ENCODE measurements at places on chromosomes 2 and 18. TPM values are rescaled to one million over a fixed set of nuclear protein-coding genes. Genes with fewer than 3 reads are reported as not detected.

DNA sequence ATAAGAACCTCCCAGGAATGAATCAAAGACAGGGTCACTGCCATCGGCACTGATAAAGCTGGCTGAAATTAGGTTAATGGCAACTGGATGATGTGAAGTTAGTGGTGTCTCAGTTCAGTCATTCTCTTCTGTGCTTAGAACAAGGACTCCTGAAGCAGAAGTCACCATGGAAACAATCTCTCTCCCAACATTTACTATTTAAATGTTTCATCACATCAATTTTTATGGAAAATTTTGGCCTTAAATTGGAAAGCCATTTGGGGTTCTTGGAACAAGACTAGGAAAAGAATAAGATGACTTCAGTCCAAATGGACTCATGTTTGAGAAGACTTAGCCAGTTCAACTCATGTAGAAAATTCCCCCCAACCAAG, 15.5 kb upstream of the ARL5A start:
- no peak for DNase-seq

DNA sequence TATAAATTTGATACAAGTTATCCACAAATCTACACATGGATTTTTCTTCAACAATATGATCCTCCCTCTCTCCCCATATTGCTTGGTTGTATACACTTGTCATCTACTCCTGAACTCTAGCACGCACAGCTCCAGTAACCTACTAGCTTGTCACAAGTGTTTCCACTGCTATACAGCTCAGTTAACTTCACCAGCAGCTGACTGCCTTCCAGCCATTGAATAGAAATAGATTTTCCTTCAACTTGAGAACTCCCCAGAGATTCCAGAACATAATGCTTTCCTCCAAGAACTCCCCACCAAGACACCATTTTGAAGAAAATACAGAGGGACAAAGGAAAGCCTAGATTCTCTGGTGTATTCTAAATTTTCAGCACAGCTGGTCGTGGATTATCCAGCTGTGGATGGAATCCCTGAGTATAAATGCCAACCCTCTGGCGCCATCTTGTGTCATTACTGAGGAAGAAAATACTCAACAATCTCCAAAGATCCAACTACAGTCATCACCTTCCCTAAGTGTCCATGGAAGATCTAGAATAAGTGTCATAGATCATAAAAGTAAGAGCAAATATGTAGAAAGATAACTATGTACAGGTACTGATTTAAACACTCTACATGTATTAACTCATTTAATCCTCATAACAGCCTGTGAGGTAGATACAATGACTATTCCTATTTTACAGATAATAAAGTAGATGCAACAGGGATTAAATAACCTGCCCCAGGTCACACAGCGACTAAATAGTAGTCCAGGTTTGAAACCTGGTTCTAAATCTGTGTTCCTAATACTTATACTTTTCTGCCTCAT, 156.7 kb downstream of the ARHGAP28 start:
- DNase-seq: peak; percentile 58

DNA sequence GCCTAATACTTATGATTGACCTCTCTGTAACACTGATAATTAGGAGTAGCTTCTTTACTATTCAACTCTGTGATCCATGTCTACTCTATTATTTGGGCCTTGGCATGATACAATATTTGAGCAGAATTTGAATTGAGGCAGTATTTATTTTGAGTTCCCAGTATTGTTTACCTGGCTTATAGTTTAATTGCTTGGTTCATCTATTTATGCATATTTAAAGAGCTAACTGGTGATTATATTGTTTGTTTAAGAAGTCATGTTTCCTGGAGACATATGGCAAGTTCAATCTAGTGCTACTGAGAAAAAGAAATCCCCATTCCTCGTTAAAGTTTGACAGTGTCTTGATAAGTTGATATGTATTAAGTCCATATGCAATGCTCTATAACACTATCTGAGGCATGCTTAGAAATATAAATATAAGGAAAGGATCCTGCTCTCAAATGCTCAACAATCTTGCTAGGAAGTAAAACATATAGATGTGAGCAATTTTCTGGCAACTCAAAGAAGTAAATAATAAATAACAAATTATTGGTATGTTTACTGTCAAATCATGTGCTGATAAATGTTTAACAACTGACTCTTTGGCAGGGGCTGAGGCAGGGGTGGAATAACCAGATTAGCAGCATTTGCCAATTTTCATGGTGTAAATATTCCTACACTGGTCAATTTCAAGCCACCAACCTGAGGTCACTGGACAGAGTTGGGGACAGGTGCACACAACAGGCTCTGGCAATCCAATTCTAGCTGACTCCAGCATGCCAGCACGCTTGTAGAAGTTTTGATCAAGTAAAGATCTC, 430.2 kb upstream of the PIK3C3 start:
- no peak for DNase-seq

DNA sequence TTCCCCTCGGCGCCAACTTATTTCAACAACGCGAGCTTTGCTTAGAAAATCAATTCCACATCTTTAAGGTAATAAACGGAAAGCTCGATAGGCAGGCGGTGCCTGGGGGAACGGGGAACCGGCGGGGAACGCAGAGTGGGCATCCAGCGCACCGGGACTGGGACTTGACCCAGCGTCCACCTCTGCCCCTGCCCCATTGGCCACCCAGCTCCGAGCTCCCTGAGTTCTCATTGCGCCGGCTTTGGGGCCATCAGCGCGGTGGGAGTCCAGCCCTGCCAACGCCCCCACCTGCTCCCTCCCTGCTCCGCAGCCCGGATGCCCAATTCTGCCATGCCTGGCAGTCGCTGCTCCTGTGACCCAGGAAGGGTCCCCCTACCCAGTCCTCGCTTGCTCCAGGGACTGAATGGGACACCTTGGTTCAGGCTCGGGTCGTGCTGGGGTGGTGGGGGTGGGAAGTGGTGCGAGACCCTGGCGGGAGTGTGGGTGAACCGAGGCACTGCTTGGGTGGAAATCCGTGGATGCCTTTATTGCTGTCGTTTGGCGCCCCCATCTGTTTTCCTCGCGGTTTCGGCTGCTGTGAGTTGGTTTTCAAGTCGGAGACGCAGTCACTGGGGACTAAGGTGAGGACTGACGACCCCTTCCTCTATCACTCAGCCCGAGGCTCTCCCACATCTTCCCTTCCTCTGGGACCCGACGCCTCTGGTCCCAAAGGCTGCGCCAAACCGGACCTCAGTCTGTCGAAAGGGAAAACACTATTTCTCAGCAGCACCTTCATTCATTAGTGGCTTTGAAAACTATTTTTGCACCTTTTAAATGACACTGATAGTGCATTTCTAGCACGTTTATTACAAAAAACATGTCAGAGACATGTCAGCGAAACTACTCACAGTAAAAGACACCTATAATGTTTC, 2.4 kb upstream of the EVX2 start:
- DNase-seq: no peak

GRCh38 chr2:128311755-128312341, 6.8 kb downstream of the HS6ST1 start:
- DNase-seq: no peak

DNA sequence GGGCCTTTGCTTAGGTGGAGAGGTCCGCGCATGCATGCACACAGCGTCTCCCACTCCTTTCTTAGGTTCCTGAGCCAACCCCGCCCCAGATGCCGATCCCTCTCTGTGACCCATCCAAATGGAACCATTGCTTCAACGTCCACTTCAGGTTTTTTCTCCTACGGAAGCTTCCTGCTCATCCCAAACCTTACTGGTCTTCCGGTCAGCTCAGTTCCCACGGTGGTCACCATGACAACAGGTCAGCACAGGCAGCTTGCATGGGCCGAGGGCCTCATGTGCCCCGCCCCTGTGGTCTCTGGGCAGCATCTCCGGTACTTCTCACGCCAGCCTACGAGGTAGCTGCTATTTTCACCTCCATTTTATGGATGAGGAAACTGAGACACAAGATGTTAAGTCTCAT, 163.7 kb downstream of the SOCS6 start:
- no peak for DNase-seq

GRCh38 chr18:6219116-6219717, 195.5 kb downstream of the L3MBTL4 start:
- DNase-seq: peak; percentile 16

DNA sequence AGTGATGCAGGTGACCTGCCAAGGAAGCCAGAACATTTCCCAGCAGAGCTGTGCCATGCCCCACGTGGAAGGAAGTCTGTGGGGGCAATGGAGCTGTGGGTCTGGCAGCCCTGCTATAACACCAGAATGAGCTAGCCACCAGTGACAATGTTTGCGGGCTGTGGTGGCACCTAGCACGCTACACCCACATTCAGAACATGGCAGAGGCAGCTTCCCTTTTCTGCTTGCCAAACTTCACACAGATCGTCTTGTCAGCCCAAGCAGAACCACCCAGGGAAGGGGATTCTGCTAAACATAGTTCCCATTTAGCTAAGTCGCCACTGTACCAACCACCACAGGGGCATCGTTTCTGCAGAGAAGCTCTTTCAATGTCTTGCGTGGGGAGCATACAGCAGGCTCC, 27.0 kb upstream of the CCDC93 start:
- DNase-seq: no peak

DNA sequence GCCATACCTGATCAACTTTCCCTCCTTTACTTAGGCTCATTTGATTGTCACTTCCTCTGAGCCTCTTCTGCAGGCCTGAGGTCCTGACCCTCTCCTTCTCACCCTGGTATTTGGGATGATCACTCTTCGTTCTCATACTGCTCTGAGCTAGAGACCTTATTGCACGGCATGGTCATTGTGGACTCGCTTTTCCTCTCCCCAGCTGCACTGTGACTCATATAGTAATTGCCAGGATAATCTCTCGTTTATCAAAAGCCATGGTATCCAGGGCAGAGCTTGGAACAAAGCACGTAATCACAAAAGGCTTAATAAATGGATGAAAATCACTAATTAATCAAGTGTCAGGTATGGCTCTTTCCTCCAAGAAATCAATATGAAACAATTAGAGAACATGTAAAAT, 40.9 kb upstream of the TRIB2 start:
- DNase-seq: peak; percentile 26

DNA sequence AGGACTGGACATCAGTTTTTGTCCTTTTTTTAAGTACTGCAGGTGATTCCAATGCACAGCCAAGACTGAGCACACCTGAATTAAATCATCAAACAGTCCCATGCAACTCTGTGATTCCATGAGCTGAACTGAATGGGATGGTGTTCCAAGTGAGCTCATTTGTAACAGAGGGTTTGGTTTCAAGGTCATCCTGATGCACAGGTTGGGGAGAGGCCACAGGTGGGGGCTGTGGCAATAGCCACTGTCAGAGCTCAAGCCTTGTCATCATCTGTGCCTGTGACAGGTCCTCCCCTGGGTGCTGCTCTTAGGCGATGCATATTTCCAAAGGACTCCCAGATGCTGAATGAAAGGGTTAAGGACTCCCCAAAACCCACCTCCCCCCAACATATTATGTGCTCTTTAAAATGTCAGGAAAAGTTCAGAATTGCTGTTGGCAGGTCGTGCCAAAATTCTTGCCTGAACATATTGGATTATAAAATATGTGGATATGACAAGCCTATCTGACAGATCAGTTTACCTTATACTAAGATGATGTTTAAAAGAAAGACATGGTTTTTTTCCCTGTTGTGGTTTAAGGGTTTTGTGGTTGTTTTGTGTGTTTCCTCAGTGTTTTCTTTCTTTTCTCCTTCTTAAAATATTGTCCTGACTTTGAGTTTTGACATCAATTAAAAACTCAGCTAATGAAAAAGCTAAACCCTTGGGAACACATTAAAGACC, 263.5 kb upstream of the SIX2 start:
- no peak for DNase-seq

DNA sequence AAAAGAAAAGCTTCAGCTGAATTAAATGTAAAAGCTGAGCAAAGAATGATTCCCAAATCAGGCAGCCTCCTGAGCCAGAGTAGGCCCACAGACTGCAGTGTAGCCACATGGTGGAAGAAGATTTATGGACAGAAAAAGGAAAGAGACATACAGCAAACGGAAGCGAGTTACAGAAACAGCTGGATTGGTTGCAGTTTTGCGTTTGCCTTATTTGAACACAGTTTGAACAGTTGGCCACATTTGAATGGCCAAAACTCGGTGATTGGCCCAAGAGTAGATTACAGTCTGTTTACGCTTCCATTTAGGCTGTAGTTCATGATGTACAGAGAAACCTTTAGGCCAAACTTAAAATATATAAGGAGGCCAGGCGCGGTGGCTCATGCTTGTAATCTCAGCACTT, 35.1 kb downstream of the SH2D6 start:
- DNase-seq: no peak

- DNase-seq: no peak
These were observed 124.8 kb downstream of the MSTN start for GRCh38 chr2:189937691-189938090.

GRCh38 chr2:204225671-204226073, 289.1 kb downstream of the ICOS start:
- DNase-seq: no peak

DNA sequence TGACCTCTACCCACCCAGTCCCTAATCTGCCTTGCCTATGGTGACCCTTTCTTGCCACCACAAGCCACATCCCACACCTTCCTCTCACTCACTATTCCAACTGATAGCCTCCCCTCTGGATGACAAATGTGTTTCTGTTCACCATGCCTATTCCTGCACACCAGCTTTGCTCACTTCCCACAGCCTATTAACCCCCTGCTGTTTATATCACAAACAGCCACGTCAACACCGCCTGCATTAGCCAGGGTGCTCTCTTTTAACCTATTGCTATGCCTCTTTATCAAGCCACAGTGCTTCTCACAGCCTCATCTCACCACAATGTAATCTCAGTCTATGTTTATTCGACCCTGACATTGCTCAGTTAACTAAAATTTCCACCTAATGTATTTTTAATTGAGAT, 271.8 kb downstream of the SUCLG1 start:
- DNase-seq: no peak

DNA sequence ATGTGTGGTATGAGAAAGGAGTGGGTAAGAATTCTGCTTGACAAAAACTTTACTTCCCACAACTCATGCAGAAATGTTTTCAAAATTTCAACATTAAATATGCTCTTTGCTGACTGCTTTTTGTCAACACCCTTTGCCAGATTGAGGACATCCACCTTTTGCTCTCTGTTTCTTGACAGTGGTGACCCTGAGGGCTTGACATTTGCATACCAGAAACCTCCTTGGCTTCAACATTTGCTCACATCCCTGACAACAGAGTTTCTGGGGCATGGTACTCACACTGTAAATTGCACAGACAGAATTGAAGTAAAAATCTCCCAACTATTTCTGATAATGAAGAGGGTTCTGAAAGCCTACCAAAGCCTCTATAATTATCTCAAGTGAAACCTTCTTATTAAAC, 95.7 kb downstream of the RND3 start:
- DNase-seq: no peak

DNA sequence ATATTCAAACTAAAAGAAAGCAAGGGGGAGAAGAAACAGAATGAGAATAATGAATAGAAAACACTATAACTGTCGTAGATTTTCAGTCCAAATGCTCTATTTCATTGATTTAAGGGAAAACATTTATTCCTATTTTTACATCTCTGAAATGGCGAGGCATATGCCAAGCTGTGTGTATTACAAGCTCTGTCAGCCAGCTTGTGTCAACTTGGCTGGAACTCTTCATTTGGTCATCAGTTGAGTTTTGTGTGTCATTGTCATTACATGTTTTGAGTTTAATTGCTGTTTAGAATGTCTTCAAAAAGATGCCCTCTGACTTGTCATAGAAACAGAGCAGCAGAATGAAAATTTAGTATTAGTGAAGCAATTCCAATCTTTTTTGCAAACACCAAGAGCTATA, 8.1 kb upstream of the IL37 start:
- DNase-seq: no peak

Gene LONRF2
- total RNA-seq: 5.0 TPM

Gene ACADL
- not detected for total RNA-seq

Gene IKZF2
- total RNA-seq: 1.8 TPM

Gene STAT4
- 0.55 TPM for total RNA-seq

Gene PPIG
- total RNA-seq: 48.6 TPM

Gene SMC6
- total RNA-seq: 38.6 TPM

Data from A172 (cell line).